ENCODE measurements at places on chromosomes 13 and 19.

DNA sequence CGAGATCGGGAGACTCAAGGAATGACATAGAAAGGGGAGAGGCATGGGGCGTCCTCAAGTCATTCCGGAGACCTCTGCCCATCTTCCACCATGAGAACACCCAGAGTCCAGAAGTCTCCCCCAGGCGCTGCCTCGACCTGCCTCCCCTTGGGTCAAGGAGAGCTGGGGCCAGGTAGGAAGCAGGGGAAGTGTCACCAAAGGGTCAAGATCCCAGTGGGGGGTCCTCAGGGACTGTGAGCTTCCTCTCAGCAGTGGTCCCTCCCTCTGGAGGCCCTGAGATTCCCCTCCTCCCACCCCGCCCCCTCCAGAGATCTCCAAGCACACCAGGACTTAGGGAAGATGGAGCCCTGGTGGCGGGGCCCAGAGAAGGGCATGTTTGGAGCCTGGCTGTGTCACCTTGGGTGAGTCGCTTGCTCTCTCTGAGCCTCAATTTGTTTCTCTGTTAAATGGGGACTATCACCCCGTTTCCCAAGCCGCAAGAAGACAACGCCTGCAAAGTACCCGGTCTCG, 919 bp downstream of the DACT3 start:
- DNase-seq = peak; percentile 60

DNA sequence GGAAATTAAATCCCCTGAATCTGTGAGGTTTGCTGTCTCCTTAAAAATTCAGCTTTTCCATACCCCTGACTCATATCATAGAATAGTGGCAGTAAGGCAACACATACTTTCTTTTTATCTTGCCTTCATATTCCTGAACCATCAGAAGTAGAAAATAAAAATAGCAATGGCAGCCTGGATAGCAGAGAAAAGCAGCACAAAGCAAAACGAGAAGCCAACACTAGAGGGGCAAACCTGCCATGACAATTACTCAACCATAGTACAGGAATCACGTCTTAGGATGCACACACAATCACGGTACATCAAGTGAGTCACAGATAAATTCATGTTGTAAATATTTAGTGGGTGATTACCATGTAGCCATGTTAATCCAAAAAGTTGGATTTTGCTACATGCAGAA, 343.0 kb downstream of the ITGBL1 start:
- no peak for DNase-seq

DNA sequence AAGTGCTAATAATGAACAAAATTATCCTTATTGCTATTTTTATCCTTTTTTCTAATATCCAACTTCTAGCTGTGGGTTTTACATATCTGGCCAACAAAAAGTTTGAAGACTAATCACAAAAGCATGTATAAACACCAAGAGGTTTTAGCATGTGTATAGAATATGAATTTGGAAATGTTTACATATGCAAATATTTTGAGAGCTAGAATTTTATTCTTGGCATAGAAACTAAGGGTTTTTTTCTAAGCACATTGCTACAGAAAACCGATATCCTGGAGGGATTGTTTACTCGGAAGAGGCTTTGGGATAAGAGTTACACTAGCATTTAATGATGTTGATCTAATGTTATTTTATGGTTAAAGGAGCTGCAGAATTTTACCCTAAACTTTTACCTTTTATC, 392.1 kb downstream of the EFNB2 start:
- peak; percentile 63 for DNase-seq

DNA sequence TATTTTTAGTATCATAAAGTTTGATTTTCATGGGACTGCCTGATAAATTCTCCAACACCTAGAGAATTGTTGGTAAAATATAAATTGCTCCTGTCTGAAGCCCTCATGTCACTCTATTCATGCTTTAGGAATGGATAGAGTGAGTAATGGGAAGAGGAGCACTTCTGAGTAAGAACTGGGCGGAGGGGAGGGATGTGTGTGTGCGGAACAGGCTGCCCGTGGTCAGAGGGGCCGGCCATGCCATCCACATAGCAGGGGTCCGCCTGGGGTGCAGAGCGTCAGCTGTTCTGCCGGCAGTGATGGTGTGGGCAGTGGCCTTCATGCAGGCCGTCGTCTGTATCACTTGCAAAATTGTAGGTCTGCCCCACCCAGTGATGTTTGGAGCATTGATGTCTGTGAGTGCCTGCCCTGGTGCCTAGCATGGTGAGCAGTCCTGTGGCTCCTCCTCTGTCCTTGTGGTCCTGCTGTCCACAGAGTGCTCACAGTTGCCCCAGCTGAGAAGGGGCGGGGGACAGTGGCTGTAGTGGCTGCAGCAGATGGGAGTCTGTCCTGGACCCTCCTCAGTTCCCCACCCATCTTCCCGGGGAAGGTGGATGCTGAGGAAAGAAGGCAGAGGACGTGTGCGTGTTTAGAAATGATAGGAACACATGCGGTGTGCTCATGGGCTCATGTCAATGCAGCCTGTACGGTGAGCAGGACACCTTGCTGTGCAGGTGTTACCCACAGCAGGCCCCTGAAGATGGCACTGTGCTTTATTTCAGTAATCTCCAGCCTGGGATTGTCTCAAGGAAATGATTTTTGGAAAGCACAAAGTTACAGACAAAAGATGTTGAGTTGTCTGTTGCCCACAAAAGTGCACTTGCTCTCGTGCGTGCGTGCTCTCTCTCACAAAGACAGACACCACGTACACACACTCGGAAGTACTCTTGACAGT, 49.4 kb upstream of the TEX29 start:
- peak; percentile 19 for DNase-seq

DNA sequence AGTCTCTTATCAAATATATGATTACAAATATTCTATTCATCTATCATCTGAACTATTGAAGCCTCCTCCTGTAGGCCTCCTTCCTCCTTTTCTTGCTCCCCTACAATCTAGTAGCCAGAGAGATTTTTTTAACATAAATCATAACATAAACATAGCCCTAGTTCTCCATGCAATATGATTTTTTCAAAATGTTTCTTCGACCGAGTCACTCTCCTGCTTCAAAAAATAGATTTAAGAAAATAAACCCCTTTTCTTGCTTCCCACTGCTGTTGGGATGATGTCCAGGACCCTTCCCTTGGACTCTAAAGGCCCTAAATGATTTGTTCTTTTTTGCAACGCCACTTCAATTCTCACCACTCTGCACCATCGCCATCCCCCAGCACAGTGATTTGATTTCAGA, 319.7 kb upstream of the TSHZ3 start:
- no peak for DNase-seq

DNA sequence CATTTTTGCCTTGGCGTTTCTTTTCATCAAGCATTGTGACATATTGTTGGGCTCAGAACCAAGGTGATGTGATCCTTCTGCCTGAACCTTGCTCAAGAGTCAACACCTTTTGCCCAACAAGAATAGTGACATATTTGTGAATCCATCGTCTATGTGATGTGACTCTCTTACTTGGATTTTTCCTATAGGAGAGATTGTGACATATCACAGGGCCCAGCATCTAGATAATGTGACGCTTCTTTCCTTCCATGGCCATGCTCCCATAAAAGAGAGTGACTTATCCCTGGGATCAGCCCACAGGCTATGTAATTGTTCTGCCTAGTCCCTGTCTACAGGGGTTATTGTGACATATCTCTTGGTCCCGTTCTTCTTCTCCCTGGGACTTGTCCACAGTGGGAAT, 8.5 kb upstream of the ZNF429 start:
- DNase-seq = no peak

DNA sequence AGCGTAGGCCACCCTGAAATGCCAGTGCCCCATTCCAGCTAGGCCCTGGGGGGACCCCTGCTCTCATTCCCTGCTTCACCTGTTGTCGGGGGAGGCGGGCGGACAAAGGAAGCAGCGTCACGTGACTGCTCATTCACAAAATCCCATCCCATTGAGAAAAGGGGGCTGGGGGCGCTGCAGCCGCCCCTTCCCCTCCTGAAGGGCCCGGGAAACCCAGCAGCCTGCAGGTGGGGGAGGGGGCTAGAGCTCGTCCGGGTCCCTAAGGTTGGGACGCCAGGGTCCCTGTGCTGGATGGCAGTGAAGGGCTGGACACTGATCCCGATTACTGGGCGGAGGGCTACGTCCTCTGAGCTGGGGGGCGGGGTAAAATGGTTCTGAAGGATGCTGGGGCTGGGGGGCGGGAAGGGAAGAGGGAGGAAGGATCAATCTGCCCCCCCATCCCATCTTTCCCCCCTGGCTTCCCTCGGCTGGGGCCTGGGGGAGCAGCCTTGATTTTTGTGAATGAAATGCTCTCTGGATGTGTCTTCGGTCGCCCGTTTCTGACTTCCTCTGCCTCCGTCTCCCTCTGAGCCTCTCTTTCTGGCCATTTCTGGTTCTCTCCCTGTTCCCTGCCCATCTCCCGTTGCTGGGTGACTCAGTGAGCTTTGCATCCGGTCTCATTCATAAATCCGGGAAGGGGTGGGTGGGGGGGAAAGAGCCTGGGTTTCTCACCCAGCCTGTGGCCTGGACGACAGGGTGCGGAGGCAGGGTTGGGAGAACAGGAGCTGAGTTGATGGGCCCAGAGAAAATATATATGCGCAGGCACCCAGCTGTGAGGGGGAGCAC, 816 bp downstream of the SPRED3 start:
- peak; percentile 86 for DNase-seq

DNA sequence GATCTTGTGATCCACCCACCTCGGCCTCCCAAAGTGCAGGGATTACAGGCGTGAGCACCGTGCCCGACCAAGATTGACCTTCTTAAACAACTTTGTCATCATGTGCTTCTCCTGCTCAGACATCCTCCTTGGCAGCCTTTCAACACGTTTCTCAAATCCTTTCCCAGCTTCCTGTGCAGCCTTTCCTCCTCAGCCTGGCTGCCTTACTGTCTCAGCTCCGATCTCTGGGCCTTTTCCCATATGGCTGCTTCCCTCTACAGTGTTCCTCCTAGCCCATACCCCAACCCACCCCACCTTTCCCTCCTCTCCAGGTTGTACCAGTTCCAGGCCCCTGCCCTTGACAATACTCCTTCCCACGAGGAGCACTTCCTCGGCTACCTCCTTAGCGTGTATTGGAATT, 7.2 kb downstream of the PHF11 start:
- peak; percentile 45 for DNase-seq

DNA sequence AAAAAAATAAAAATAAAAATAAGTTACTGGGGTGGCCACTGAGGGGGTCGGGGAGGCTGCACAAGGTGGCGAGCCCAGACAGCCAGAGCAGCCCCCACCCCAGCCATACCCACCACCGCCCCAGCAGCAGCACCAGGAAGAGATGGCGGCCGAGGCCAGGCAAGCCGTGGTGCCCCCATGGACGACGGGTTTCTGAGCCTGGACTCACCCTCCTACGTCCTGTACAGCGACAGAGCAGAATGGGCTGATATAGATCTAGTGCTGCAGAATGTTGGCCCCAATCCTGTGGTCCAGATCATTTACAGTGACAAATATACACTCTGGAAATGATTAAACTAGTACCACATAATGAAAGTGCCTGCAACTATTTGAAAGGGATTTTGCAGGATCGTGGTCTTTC, 71.6 kb upstream of the ZDHHC20 start:
- peak; percentile 13 for DNase-seq

DNA sequence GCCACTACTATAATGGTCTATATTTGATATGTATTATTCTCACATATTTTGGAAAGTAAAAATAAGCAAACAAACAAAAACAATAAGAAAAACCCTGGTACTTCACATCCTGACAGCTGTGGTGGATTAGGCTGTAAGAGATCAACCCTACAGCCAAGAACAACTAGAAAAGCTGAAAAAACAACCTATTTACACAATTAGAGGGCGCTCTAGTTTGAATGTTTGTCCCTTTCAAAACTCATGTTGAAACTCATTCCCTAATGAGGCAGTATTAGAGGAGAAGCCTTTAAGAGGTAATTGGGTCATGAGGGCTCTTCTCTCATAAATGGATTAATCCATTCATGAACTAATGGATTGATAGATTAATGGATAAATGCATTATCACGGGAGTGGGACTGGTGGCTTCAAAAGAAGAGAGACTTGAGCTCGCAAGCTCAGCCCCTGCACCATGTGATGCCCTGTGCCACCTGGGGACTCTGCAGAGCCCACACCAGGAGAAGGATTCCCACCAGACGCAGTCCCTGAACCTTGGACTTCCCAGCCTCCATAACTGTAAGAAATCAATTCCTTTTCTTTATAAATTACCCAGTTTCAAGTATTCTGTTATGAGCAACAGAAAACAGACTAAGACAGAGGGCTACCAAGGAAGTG, 733.9 kb upstream of the ARGLU1 start:
- no peak for DNase-seq

DNA sequence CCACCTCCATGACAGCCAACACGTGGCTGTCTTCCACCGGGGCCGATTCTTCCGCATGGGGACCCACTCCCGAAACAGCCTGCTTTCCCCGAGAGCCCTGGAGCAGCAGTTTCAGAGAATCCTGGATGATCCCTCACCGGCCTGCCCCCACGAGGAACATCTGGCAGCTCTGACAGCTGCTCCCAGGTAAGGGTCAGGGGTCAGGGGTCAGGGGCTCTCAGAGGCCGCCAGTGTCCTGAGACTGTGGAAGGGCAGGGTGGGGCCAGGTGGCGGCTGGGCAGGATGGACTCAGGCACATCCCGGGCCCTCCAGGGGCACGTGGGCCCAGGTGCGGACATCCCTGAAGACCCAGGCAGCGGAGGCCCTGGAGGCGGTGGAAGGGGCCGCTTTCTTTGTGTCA, 15.0 kb downstream of the CPT1C start:
- DNase-seq = no peak

DNA sequence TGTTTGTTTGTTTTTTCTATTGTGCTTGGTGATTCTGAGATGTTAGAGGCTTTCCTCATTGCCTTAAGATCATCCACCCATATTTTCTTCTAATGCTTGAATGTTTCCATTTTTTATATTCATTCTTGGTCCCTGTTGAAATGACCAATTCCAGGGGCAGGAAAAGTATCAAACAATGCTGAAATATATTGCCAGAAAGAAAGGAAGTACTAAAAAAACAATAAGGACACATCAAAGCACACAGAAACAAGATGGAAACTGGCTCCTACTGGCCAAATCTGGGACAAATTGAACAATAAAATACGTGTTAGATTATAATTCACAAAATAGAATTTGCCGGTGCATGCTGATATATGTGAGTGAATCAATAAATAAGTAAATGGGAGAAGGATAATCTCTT, 23.9 kb downstream of the ZDHHC20 start:
- no peak for DNase-seq

GRCh38 chr19:34482380-34483250, 1.1 kb downstream of the WTIP start:
- DNase-seq = peak; percentile 28

GRCh38 chr13:34942732-34943435, 814 bp downstream of the NBEA start:
- no peak for DNase-seq

DNA sequence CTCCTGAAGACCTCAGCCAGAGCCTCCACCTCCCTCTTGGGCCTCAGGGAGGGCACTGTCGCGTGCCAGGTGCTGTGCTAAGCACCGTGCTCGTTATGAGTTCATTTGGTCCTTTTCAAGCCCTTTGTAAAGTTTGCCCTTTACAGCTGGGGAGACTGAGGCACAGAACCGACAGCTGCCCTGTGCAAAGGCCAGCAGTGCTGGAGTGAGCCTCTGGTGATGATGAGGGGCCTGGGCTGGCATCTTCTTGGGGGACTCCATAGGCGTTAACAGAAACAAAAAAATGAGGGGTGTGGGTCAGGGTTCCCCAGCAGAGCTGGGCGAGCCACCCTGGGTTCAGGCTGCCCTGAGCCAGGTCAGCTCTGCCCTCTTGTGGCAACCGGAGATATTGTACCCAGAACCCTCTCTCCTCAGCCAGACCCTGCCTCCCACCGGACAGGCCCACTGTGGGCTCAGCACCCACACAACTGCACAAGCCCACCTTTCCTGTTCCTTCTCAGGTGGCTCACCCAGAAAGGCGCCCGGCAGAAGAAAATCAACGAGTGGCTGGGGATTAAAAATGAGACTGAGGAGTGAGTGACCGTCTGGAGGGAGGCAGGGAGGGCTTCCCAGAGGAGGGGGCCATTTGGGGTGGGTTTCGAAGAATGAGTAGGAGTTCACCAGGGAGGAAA, 5.5 kb upstream of the IFI30 start:
- no peak for DNase-seq

Measured in fibroblast of skin of right quadriceps (primary cell).